ENCODE measurements at places on chromosomes 2 and 18. TPM values are rescaled to one million over a fixed set of nuclear protein-coding genes. Genes with fewer than 3 reads are reported as not detected.

- DNase-seq: no peak
Measured at GRCh38 chr2:207264310-207264709, 98.6 kb upstream of the KLF7 start.

- no peak for DNase-seq
Measured at GRCh38 chr2:73859721-73860586, 31.2 kb downstream of the STAMBP start.

DNA sequence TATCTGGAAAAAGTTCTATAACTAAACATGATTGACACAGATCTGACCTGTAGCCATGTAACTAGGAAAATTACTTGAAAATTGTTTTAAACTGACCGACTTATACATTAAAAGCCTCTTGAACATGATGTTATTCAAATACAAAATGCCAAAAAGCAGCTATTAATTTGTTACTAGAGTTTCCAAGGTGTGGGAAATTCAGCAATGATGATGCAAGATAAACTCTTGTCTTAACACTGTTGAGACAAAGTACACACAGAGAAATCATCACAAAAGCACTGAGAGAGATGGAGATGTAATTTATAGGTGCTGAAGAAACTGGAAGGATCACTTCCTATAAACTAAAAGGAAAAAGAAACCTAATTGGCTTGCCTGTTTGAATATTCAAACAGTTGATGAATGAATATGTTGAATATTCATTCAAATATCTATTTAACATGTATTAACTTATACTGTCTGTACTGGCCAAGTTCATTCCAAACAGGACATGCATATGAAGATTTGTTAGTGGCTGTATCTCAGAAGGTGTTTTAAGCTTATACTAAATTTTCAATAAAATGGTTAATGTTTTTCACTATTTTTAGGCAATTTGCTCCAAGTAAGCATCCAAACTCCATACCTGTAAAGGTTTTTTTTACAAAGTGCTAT, 34.6 kb upstream of the WDR75 start:
- no peak for DNase-seq

GRCh38 chr2:158518084-158518483, 61.3 kb downstream of the PKP4 start:
- no peak for DNase-seq

- DNase-seq: no peak
Measured at GRCh38 chr2:10762651-10763460, 41.4 kb downstream of the ATP6V1C2 start.

- no peak for DNase-seq
Measured at GRCh38 chr2:66607152-66607551, 172.2 kb downstream of the MEIS1 start.

- no peak for DNase-seq
Measured at GRCh38 chr2:29495068-29495467, 379.9 kb downstream of the CLIP4 start.

DNA sequence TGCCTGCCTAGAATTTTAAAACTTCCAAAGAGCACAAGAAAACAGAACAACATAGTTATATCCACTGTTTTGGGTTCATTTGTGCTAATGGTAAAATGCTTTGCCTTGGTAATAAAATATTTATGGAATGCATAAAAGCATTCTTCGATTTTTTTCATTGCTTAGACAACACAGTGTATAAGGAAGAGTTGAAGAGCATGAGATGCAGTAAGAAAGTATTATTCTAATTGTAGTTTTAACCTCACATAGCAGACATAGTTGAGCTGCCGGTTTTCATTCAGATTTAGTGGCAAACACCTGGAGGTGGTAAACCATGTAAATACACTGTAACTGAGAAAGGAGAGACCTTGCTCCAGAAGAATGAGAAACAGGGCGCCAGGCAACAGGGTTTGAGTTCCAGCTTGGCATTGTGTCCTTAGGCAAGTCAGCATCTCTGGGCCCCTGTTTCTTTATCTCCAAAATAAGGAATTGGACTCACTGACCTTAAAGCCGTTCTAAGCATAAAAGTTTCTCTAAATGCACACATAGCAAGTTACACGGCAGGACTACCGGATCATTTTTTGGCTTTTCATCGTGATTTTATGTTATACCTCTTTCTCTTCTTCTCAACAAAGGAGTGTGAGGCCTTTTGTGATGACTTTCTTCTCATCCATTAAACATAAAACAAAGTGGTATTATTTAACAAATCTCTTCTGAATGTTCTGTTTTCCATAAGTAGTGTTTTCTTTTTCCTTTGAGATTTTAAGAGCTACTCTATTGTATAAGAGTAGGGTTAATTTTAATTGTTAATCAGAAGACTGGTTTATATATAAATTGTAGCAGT, 7.9 kb downstream of the UGP2 start:
- no peak for DNase-seq

GRCh38 chr2:70942396-70943204, 6.9 kb downstream of the ATP6V1B1 start:
- no peak for DNase-seq

- DNase-seq: no peak
Measured at GRCh38 chr2:28286678-28287077, 106.0 kb upstream of the FOSL2 start.

- no peak for DNase-seq
Measured at GRCh38 chr2:98039085-98039756, 43.5 kb upstream of the TMEM131 start.

GRCh38 chr2:176557821-176558220, 288.6 kb downstream of the MTX2 start:
- no peak for DNase-seq

DNA sequence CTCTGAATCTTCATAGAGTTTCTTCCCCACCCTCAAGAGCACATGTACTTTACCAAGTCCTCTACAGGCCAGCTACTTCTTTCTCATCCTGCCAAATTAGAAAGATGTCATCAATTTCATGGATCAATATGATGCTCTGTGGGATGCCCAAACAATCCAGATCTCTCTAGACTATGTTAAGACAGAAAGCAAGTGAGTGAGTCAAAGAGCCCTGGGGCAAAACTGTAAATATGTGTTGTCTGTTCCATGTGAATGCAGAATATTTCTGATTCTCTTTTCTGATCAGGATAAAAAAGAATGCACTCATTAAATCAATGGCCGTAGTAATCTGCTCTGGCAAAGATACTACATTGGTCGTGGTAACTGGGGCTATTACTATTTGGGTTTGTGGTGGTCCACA, 53.1 kb upstream of the ROCK2 start:
- DNase-seq: no peak

DNA sequence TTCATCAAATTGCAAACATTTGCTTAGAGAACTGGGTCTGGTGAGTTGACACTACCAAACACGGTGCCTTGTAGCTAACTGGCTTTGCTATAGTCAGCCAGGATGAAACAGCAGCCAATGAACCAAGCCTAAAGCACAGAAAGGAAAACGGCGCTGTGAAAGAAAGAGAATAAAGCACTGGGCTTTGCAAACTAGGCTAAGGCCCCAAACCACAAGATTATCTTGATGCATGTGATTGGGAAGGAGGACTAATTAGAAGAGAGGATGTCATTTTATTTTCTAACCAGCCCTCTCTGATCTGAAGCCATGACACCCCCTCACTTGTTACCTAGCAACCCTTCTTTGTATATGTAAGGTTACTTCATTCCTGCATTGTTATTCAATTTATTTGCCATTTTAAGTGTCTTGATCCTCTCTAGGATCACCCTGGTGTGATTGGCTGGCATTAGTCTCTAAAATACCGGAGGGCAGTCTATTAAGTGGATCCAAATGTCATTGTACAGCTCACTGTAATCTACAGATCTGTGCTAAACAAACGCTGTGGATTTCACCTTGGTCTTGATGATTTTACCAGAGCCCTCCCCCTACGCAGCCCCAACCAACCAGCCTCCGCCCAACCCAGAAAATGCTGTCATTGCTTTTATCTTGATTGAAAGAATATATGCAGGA, 395.4 kb upstream of the ACVR2A start:
- no peak for DNase-seq

Gene KCNJ3
- not detected for total RNA-seq

Gene IL36RN
- not detected for total RNA-seq

Gene RNF152
- total RNA-seq: 0.10 TPM

Gene CSRNP3
- not detected for total RNA-seq

Gene VWA3B
- total RNA-seq: not detected
